T-helper 1 cell treated with Interleukin-12 subunit alpha and Interleukin-12 subunit beta and Interleukin-4 antibody, amounts not matched to agents 30 ng/mL and 1 ng/mL, for 36 hours (primary cell): ENCODE measurements at places on chromosomes 6 and 20. TPM values are rescaled to one million over a fixed set of nuclear protein-coding genes. Genes with fewer than 3 reads are reported as not detected.

SMLR1 gene
- total RNA-seq = not detected in 2 replicates

TFAP2A gene
- 0.22 TPM in 1 of 2 replicates, not detected in the other for total RNA-seq

FERMT1 gene
- 0.07 and 0.17 TPM in 2 replicates for total RNA-seq

CLPSL2 gene
- total RNA-seq = not detected in 2 replicates

TRDN gene
- total RNA-seq = not detected in 2 replicates

ZNF133 gene
- 9.9 and 10.1 TPM in 2 replicates for total RNA-seq

THBD gene
- not detected in 2 replicates for total RNA-seq

TINAG gene
- total RNA-seq = not detected in 2 replicates

ZNF334 gene
- total RNA-seq = 1.3 and 1.6 TPM in 2 replicates

NOX3 gene
- not detected in 2 replicates for total RNA-seq

PTPN1 gene
- 65.1 and 65.9 TPM in 2 replicates for total RNA-seq

PDE7B gene
- 7.1 and 8.4 TPM in 2 replicates for total RNA-seq

HSPA12B gene
- total RNA-seq = not detected in 2 replicates

SLC22A16 gene
- total RNA-seq = not detected in 2 replicates

NKAIN4 gene
- total RNA-seq = not detected in 2 replicates

SEMG2 gene
- not detected in 2 replicates for total RNA-seq

PROKR2 gene
- not detected in 2 replicates for total RNA-seq

CDYL gene
- total RNA-seq = 22.3 and 23.2 TPM in 2 replicates

GUCA1A gene
- total RNA-seq = not detected in 2 replicates

TBXT gene
- not detected in 2 replicates for total RNA-seq

GPR63 gene
- 2.9 and 3.2 TPM in 2 replicates for total RNA-seq

KHDC1L gene
- not detected in 2 replicates for total RNA-seq

CLVS2 gene
- not detected in 2 replicates for total RNA-seq

ETV7 gene
- total RNA-seq = 9.5 and 10.0 TPM in 2 replicates
